ENCODE measurements at places on chromosomes 5 and 9. TPM values are rescaled to one million over a fixed set of nuclear protein-coding genes. Genes with fewer than 3 reads are reported as not detected.

The LCN15 gene
- polyA plus RNA-seq: not detected

The SPEF2 gene
- 1.6 TPM for polyA plus RNA-seq

The TEK gene
- not detected for polyA plus RNA-seq

The PLEKHG4B gene
- not detected for polyA plus RNA-seq

The TXN gene
- 277 TPM for polyA plus RNA-seq

The FAM151B gene
- not detected for polyA plus RNA-seq

The IL5 gene
- polyA plus RNA-seq: not detected

The RNF145 gene
- polyA plus RNA-seq: 12.6 TPM

The F2RL2 gene
- 0.88 TPM for polyA plus RNA-seq

The C5orf63 gene
- 7.8 TPM for polyA plus RNA-seq

The SPAAR gene
- polyA plus RNA-seq: not detected

The KYAT1 gene
- polyA plus RNA-seq: 11.7 TPM

The LTC4S gene
- 0.48 TPM for polyA plus RNA-seq

The SLC36A3 gene
- polyA plus RNA-seq: not detected

The PCDHGA6 gene
- not detected for polyA plus RNA-seq

The ANXA6 gene
- 198 TPM for polyA plus RNA-seq
